AG20443 (cell line): ENCODE measurements at places on chromosomes 12 and 14.

DNA sequence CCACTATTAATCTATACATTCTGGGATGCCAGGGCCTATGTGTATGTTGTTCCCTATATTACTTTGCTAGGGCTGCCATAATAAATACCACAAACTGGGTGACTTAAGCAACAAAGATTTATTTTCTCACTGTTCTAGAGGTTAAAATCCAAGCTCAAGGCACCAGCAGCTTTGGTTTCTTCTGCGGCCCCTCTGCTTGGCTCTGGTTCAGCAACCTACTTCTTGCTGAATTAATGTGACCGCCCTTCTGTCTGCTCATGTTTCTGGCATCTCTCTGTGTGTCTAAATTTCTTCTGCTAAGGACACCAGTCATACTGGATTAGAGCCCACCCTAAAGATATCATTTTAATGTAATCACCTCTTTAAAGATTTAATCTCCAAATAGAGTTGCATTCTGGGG, 84.7 kb downstream of the ZNF664 start:
- DNase-seq = no peak

DNA sequence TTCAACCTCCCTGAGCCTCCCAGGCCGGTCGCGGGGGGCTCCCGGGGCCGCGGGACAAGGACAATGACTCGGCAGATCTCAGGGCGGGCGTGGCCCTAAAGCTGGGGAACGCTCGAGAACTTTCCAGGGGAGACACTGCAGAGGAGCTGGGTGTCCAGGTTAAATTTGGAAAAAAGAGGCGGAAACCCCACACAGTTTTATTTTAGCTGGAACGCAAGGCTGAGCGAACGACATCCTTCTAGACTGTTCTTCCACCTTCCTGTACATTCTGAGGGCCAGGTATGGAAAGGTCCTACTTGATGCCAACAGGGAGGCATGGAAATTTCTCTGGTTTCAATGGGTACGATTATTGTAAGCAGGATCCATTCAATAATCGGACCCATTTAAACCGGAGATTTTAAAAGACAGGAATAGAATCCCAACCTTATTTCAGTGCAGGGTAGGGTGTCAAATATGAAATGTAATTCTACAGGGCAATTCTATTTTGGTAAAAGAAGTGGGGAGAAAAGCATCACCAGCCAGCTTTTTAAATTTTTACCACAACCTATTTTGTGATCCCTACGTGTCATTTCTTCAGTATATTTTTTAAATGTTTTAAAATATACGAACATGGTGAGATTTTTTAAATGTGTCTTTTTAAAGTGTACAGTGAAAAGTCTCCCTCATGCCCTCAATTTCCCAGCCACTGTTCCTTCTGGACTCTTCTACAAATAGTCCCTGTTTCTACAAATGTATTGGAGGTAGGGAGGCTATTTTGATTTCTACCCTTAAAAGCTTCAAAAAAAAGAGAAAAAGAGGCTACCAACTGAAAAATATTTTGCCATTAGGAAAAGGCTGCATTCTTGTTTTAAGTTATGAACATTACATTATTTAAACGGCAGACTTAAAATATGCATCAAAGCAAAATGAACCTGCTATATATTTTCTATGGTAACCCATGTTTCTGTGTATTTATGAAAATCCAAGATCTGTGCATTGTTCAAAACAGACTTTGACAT, 1.1 kb upstream of the UBC start:
- peak; percentile 25 for DNase-seq

DNA sequence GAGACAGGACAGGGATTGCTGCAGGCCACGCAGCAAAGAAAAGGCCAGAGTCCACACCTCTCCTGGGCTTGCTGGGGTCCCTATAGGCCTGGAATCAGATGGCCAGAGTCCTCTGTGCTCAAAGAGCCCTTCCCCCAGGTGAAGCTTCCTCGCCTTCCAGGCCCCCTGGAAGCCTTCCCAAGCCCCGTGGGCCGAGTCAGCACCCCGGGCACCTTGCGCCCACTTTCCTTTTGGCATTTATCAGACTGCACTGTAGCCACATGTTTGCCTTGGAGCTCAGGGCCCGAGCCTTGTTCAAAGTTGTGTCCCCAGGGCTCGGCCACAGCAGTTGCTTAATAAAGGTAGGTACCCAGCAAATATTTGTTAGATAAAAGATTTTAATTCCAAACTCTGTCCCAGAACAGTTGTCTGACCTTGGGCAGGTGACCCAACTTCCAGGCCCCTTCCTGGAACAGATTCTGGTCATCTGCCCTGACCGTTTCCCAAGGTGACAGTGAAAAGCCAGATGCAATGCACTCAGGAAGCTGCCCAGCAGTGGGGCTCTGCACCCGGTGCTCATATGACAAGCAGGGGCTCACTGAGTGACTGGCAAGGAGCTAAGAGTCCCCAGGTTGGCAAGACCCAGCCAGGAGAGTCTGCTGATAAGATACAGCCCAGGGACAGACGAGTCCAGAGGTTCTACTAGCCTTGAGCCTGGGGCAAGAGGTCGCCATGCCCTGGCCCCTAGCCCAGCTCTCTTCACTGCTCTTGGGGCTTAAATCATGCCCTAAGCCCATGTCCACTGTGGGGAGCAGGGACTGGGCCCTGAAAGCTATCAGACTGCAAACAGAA, 81.2 kb downstream of the PITPNM2 start:
- DNase-seq = no peak

DNA sequence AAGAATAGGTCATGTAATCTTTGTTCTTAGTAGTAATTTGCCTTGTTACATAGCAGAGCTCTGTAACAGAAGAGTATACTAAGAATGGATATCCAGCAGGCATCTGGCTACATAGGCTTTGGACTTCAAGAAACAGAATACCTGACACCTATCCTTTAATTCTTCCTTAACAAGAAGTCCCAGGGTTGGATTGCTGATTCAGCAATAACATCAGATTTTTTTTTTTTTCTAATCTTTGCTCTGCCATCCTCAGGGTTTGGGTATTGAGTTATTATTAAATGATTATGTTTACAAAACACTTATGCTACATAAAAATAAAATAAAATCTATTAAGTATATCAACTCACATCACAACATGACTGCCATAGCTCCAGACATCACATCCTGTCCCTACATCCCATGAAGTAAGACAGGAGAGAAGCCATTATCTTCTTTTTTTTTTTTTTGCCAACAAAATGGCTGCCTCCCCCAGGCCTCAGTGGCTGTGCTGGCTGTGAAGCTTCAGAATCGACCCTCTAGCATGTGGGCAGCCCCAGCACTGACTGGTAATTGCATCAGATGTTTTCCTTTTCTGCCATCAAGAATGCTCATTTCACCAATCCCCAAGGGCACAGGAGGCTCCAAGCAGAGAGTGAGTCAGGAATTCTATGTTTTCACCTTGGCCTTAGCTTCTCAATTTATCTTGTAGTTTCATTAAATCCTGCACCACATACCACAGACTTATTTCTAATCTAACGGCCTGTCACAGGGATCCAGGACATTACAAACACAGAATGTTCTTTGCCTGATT, 186.2 kb downstream of the DICER1 start:
- DNase-seq = no peak

- no peak for DNase-seq
These were observed 1703.1 kb upstream of the FLRT2 start for GRCh38 chr14:83826838-83827237.

- DNase-seq = peak; percentile 16
These were observed 62.9 kb downstream of the CCDC91 start for GRCh38 chr12:28253161-28253641.

DNA sequence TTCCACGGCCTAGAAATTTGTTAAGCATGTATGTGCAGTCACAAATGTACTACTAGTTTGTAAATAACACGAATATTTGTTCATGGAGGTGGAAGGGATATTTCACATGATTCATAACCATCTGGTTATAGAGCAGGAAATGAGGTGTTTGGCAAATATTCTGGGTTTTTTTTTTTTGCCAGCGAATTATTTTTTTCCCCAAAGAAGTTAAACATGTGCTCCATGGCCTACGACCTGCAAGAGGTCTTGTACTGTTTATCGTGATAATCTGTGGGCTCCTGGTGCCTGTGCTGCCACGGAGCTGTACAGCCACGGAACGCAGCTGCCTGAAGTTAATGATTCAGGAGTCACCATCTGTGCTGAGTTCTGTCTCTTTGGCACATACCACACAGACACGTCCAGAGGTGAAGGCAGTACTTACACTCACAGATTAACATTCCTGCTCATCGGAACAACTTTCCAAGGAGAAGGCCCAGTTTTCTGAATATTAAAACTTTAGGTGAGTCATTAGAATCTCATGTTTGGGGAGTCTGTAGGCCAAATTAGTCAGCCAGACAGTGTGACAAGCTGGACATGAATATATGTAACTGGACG, 156.3 kb downstream of the TMX1 start:
- DNase-seq = peak; percentile 70

DNA sequence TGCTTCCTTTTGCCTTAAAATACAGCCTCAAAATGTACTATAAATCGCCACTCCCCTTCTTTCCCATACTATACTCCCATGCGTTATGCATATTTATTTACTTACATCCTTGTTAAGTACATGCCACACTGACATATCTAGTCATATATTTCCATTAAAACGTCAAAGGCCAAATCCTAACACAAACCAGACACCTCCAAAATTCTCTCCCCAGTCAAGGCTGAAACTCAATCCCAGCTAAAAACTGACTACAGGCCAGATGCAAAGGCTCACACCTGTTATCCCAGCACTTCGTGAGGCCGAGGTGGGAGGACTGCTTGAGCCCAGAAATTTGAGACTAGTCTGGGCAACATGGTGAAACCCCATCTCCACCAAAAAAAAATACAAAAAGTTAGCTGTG, 5.7 kb upstream of the CAND1 start:
- DNase-seq = no peak

DNA sequence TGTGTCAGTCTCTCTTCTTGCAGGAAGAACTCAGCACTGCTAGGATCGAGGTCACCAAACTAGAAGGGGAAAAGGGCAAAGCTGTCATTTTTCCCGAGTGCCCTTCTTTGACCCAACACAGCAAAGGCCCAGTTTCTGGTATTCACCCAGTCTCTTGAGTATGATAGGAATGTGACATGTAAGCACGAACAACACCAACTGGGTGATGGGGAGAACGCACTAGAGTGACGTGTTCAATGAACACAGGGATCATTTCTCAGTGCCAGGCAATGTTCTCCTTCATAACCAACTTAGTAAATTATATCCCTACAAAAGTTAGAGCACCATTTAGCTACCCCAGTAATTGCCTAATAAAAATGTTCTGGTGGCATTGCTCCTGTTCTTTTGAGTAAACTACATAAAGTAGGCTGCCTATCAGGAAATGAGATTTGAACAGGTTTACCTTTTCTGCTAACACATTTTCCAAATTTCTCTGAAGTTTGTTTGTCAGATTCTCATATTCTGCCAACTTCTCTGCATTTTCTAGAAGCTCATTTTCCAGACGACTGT, 64.5 kb downstream of the NIN start:
- peak; percentile 27 for DNase-seq

- DNase-seq = no peak
These were observed 48.5 kb upstream of the NUAK1 start for GRCh38 chr12:106187155-106187789.
